Non-pigmented ciliary epithelial cell (primary cell): ENCODE measurements at places on chromosomes 16 and 17.

GRCh38 chr17:2215616-2216364, 87.8 kb downstream of the SMG6 start:
- DNase-seq = peak; percentile 83

DNA sequence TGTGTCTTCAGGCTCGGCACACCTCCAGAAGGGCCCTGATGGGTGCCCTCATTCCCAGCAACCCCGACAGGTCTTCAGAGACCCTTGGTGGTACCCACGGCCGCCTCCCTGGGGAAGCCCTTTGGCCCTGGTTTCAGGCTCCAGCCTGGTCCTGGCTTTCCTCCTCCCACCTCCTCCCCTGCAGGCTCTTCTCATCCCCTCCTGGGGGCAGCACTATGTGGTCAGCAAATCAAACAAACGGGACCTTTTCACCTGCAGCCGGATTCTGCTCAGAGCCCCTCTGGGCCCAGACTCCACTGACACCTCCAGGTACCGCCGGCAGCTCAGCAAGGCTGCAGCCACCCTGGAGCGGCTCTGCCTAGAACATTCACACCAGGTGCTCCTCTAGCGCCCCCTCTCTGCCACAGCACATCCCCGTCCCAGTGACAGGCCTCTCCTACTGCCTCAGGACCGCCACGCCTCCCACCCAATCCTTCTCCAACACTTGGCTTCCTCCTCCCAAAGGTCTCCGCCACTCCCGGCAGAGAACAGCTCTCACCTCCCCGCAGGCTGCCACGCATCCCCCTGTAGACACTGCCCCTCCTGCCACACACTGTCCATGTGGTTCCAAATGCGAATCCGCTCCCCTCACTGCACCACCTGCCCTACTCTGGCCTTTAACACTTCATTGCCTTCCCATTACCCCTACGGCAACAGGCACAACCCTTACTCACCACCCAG, 12.0 kb downstream of the CORO7 start:
- no peak for DNase-seq

DNA sequence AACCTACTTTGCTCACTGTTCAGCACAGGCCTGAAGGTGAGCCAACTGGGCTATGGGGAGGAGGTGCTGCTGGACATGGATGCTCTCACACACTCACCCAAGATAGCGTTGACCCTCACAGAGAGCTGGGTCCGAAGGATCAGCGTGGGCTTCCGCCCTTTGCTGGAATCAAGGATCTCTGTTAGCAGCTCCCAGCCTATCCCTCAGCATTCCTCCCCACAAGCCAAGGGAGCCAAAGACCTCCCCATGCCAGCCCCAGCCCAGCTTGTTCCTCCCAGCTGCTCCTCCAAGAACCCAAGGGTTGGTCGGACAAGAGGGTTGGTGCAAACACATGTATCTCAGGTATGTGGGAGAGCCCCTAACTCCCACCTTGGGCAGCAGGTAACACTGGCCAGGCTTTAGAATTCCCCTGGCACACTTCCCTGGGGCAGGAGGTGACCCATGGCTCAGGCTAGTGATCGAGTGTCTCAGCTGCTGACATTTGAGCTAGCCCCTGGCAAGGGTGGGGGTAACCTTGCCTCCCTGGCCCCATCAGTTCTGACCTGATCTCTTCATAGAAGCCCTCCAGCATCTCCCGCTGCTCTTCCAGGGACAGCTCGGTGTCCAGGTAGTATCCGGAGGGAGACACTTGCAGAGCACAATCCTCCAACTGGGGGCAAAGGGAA, 8.3 kb downstream of the FHOD1 start:
- no peak for DNase-seq

GRCh38 chr17:68807998-68808772, 147.0 kb downstream of the ABCA8 start:
- no peak for DNase-seq

DNA sequence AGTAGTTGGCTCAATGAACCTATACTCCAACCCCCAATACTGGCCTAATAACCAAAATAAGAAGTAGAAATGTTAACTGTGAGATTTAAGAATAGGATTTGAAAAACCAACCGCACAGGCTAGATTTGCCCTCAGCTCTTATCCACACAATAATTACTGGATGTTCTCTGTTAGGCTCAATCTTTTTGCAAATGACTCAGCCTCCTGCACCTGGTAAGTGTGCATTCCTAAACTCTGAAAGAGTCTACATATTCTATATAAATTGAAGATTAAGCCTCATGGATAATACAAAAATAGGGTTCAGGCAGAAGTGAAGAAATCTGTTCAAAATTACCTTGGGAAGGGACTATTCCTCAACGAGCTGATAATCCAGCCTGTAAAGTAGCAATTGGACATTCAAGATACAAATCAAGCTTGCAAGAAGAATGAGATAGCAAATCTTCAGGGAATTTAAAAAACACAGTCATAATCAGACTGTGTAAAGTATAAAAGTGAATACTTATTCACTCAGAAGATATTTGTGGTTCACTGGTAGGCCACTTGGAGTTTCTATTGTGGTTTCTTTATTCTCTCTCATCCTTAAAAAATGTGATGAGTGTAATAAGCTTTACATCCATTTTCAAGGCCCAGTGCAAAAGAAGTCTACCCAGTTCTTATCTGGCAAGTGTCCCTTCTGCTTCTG, 931.9 kb upstream of the SOX9 start:
- DNase-seq = peak; percentile 86

DNA sequence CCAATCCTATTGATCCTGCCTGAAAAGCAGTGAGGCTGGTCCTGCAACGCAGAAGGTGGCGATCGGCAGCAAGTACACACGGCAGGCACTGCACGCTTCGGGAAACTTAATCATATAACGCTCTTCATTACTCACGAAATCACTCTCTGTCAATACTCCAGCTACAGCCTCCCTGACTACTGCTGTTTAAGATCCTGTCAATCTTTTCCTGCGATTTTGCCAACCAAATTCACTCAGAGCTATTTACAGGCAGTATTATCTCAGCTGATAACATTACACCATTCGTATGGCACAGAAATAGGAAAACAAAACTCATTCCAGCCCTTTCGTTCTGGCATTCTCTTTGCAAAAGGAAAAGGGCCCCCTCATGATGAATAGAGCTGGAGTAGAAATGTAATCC, 262.4 kb upstream of the CDH8 start:
- no peak for DNase-seq

GRCh38 chr16:3781421-3781820, 64.1 kb upstream of the TRAP1 start:
- DNase-seq = no peak

GRCh38 chr17:17872547-17873345, 36.0 kb upstream of the SREBF1 start:
- DNase-seq = no peak

- DNase-seq = no peak
These were observed 3.5 kb downstream of the TBX2 start for GRCh38 chr17:61402978-61403800.

DNA sequence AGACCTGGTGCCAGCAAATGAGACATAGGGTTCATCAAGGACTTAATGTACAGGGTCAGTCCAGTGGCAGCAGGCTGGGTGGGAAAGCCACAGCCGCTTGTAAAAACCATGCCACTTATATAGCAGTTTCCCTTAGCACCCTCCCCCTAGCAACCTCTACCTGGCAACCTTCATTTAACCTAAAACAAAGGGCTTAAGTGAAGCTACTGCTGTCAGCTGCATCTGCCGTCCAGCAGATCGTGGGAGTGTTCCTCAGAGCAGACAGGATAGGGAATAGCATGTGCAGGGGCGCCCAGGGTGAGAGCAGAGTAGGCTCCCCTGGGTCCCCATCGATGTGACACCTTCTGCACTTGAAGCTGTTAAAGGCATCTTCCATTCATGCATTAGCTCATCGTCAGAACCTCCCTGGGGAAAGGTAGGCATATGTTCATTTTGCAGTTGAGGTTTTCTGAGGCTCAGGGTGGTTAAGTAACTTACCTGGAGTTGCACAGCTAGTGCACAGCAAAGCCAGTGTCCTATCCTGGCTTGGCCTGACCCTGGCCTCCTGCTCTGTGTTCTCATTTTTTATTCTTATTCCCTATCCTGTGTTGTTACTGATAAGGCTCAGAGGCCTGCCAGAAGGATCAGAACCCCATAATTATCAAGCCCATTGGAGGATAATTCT, 112.5 kb downstream of the SOCS1 start:
- DNase-seq = no peak

DNA sequence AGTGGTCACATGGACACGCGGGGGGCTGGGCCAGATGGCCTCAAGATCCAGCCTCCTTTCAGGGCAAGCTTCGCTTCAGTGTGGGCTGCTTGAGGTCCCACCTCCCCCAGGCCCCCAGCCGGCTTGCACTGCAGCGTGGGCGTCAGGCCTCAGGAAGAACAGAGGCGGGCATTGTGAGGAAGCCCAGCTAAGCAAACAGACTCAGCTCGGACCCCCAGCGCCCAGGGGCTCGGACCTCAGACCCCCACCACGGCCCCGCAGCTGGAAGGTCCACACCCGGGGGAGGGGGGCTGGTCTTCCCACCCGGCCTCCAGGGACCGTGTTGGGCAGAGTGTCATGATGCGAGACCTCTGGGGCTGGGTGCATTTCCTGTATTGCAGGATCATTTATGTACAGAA, 24.7 kb upstream of the ZNF469 start:
- DNase-seq = no peak

DNA sequence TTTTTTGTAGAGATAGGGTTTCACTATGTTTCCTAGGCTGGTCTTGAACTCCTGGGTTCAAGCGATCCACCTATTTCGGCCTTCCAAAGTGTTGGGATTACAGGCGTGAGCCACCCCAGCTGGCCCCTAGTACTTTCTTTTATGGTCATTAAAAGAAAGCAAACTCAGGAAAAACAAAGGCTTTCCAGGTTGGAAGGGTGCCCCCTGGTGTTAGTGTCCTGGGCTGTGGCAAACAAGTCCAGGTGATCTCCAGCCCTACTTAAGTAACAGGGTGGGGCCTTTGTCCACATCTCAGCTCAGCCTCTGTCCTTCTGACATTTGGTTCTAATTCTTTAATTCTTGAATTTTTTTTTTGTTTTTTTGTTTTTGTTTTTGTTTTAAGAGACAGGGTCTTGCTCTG, 6.9 kb downstream of the IGFBP4 start:
- DNase-seq = no peak

DNA sequence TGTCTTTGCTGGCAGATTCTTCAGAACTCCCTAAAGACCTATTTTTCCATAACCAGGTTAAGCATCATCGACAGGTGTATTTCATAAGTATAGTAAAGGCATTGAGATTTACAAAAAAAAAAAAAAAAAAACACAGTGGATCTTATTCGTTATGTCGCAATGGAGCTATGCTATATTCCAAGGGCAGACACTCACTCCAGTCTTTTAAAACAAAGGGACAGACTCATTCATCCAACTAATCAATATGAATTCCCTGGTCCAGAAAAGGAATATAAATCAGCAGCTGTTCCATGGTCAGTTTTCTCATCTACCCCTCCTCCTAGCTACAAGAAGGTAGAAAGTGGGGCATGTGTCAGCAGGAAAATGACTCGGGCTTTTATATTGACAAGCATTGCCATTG, 97.7 kb upstream of the MON1B start:
- DNase-seq = no peak

- DNase-seq = no peak
These were observed 70.5 kb upstream of the CHMP6 start for GRCh38 chr17:80921159-80921558.

DNA sequence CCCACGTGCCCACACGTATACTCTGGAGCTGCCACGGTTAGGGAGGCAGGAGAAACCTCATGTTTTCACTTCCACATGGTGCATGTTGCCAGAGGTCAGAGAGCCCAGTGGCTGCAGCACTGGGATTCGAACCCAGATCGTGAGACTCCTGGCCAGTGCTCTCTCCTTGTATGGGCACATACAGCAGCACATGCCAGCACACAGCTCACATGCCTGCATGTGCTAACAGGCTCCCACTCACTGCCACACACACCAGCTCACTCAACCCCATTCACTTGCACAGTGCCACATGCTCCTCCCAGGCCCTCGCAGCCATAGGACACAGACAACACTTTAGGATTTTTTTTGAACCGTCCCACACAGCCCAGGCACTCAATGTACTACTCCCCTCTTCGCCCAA, 49.5 kb upstream of the MRPS23 start:
- DNase-seq = no peak

GRCh38 chr17:192666-193425, 11.4 kb upstream of the DOC2B start:
- DNase-seq = no peak

DNA sequence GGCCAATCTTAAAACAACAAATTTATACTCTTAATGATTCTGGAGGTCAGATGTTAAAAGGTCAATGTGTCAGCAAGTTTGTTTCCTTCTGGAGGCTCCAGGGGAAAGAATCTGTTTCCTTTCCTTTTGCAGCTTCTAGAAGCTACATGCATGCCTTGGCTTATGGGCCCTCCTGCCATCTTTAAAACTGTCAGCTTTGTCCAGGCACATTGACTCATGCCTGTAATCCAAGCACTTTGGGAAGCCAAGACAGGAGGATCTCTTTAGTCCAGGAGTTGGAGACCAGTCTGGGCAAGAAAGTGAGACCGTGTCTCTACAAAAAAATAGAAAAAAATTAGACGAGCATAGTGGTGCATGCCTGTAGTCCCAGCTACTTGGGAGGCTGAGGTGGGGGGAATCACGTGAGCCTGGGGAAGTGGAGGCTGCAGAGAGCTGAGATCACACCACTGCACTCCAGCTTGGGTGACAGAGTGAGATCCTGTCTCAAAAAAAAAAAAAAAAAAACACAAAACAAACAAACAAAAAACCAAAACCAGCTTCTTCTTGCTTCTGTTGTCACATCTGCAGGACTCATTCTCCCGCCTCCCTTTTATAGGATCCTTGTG, 58.3 kb downstream of the NOS2 start:
- no peak for DNase-seq

DNA sequence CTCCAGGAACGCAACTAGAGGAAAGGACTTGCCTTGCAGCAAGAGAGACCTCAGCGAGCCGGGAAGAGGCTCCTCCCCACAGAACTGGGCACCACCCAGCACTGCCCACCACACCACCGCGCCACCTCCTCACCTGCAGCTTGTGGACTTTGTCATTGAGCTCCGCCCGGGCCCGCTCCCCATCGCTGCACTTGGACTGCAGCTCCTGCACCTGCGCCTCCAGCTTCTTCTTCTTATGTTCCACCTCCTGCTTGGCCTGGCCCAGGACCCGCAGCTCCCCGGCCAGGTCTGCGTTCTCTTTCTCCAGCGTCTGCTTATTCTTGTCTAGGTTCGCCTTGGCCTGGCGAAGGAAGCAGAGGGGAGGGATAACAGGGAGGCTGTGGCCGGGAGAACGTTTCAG, 76.7 kb downstream of the NDE1 start:
- DNase-seq = no peak
